ENCODE measurements at places on chromosomes 4 and X.
A peak's percentile ranks its signal among the peaks of the same experiment; 100 is the strongest.

GRCh38 chr4:22719218-22719617 lies 26.5 kb downstream of the GBA3 start:
- DNase-seq: no peak

- peak; percentile 66 for DNase-seq
Measured at GRCh38 chr4:6582889-6583490, 8.0 kb downstream of the MAN2B2 start.

- DNase-seq: no peak
Measured at GRCh38 chr4:41178372-41179370, 35.7 kb downstream of the APBB2 start.

- DNase-seq: no peak
Measured at GRCh38 chr4:129145222-129145730, 49.3 kb downstream of the C4orf33 start.

DNA sequence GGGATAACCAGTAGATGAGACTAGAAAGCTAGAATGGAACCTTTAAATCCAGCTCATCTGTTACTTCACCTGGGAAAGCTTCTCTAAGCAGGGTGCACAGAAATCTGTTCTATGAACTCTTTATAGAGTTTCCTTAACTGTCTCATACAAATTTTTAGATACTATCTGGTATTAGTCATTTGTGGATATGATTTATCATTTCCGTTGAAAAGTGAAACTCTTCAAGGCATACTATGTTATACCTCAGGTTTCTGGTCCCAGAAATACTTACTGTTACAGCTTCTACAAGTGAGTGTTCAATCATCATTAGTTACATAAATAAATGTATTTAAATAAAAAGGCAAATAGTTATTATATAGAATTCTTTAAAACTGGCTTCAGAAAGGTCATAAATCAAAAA lies 298.3 kb upstream of the AGA start:
- DNase-seq: no peak

DNA sequence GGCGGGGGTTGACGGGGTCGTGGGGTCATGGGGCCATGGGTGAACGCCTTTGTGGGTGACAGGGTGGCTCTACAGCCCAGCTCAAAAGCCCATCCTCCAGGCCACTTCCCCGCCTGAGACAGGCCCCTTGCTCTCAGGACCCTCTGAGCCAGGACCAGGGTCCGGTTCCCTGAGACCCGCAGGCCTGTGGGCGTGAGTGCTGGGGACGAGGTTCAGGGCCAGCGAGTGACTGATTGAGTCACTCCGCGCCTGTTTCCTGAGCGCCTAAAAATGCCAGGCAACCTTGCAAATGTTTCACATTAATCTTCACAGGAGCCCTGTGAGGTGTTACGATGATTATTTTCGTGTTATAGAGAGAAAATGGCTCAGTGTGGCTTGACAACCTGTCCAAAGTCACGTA lies 97.8 kb downstream of the ZNF674 start:
- DNase-seq: no peak

DNA sequence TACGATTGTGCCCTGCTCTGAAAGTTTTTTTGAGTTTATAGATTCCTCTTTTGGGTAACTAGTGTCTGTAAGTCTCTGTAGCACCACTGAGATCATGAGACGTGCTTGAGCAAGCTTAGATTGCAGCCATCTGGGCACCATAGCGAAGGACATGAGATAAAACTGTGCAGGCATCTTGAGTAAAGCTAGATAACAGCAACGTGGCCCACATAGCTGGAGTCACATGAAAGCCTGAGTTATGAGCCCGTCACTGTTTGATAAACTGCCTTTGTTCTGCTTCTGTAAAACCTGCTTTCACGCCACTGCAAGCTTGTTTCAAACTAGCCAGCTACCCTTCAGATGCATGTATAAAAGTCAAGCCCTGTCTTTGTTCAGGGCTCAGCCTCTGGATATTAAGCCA lies 359.1 kb upstream of the CXorf51A start:
- no peak for DNase-seq

- DNase-seq: no peak
Measured at GRCh38 chr4:109301651-109302360, 652 bp downstream of the COL25A1 start.

- DNase-seq: no peak
Measured at GRCh38 chr4:156870861-156871260, 100.7 kb downstream of the PDGFC start.

GRCh38 chrX:145620666-145621065 lies 197.0 kb upstream of the SLITRK2 start:
- DNase-seq: no peak

GRCh38 chr4:26088433-26088928 lies 174.5 kb downstream of the SMIM20 start:
- peak; percentile 76 for DNase-seq

- DNase-seq: peak; percentile 20
Measured at GRCh38 chrX:49876750-49877149, 2.5 kb upstream of the USP27X start.

- DNase-seq: no peak
Measured at GRCh38 chr4:182872886-182873285, 44.3 kb downstream of the DCTD start.

DNA sequence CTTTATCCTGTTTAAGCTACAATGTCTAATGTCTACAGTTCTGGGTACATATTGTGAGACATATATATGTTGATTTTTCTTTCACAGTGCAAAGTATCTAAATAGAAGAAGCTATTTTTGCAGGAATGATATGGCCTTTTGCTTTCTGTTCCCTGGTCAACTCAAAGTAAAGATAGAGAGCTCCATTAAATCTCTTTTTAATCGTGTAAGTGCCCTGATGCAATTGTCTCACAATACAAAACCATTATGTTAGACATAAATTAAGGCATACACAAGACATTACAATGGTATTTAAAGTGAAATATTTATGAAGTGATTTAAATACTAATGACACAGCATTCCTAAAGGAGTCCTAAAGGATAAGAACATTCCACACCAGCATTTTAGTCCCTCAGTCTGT lies 1559.7 kb upstream of the AGA start:
- DNase-seq: no peak

- no peak for DNase-seq
Measured at GRCh38 chrX:24619647-24620046, 27.5 kb downstream of the PCYT1B start.

DNA sequence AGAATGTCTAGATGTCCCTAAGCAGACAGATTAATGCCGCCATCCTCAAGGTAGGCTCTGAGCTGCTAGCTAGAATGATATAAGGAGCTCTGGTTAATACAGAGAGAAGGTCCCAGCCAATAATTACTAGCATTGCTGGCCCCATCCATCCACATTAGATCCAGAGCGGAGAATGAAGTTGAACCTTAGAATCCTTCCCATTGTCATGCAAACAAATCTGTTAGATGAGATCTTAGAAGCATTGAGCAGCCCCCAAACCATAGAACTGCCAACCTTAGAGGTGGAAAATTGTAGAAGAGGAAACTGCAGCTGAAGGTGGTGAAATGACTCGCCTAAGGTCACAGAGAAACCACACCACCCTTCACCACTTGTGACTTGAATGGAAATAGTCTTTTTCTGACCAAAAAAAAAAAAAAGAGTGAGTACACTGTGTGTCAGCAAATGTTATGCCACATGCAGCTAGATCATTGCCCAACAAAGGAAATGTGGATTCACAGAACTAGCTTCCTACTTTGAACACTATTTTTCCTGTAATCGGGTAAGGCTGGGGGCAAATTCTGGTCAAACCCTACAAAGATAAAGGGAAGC lies 162.1 kb downstream of the SMIM20 start:
- DNase-seq: peak; percentile 92

DNA sequence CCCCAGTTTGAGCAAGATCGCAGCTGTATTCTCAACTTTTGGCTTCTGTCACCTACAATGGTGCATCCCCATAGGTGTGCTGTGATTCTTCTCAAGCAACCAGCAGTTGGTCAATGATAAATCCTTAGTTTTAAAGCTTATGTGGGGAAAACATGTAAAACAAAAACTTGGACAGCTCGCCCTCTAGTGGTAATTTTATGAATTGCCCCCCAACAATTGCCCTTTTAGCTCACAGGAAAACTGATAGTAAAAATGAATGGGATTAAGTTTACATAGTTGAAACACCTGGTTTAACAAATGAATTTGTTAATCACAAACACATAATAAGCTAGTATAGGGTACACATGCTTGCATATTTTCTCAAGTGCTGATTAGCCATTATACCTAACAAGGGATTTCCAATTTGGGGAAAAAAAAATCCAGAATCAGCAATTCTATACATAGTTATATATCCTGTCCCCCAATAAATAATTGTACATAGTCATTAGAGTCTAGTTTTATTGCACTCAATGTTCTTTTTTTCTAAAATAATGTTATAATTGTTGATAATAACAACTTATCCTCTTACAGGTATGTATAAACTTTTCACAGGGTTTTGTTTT lies 30.1 kb downstream of the TEX13A start:
- peak; percentile 30 for DNase-seq

GRCh38 chr4:176300565-176300964 lies 19.2 kb upstream of the SPCS3 start:
- no peak for DNase-seq

DNA sequence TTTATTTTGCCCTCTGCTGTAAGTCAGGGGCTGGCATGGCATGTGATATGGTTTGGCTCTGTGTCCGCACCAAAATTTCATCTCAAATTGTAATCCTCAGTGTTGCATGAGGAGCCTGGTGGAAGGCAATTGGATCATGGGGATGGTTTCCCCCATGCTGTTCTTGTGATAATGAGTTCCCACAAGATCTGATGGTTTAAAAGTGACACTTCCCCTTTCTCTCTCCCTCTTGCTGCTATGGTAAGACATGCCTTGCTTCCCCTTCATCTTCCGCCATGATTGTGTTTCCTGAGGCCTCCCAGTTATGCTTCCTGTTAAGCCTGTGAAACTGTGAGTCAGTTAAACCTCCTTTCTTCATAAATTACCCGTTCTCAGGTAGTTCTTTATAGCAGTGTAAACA lies 72.0 kb upstream of the MSX1 start:
- peak; percentile 64 for DNase-seq

DNA sequence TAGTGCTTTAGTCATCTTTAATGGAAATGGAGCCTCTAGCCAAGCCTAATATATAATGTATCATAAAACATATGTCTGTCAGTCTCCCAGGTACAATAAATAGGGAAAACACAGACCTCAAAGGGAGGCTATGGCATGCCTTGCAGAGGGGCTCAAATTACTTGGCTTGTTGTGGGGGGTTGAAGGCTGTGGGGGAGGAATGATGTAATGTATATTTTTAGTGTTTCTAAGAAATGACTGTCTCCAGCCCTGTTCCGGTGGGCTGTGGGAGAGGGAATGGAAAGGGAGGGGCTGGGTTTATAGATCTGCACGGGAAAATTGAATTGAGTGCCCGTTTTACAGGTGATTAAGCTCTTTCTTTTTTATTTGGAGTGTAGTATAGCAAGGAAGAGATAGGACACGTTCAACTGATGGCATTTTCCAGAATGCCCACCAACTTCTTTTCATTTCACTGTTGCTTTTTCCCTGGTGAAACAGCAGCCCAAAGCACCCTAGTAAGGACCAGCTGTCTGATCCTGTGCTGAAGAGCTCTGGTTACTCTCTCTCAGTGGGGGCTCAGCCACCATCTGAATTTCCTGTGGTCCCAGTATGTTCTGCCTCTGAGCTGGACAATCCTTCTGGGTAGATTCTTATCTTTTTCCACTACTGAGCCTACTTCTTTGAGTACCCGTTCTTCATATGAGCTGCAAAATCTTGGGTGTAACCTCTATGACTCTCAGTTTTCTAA lies 220.7 kb upstream of the CASK start:
- no peak for DNase-seq

DNA sequence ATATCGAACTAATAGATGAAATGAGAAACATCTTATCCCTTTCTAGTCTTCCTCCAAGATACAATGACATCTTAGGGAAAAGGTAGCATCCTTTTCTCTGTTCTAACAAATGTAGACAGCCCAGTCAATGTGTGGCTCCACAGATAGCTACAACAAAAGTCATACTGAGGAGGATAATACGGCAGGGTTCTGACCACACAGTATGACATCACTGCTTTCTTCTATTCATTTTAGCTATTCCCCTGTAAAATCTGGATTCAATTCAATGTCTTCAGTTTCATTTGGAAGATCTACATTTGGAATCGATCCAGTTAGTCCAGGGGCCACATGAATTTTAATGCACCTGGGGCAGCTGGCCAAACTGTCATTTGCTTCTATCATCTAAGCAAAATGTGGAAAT lies 51.4 kb downstream of the ENOX2 start:
- no peak for DNase-seq

GRCh38 chrX:15908603-15909290 lies 54.1 kb upstream of the AP1S2 start:
- DNase-seq: peak; percentile 3
